ENCODE measurements at places on chromosomes 5 and 9.

- DNase-seq, result no peak
Measured at GRCh38 chr5:58937031-58937681, 354.3 kb downstream of the RAB3C start.

DNA sequence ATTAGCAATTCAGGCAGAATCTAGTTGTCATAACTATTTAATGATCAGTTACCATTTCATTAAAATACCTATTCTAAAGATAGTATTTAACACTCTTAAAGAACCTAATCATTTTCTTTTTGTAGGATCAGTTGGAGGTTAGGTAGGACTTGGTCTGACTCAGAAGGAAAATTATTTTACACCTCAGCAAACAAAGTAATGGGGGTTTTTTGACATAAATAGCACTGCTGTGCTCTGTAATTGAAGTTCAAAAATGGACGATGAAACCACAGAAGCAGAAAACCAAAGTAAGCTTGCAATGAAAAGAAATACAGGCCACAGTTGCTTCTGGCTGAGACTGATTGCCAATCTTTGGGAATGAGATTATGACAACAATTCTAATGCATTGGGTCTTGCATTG lies 187.0 kb upstream of the TRPM3 start:
- DNase-seq, result no peak

- no peak for DNase-seq
Measured at GRCh38 chr5:16886366-16886736, 49.7 kb downstream of the MYO10 start.

GRCh38 chr5:82358457-82358856 lies 80.3 kb upstream of the RPS23 start:
- DNase-seq, result no peak

GRCh38 chr9:92312887-92313623 lies 12.1 kb downstream of the NOL8 start:
- peak; percentile 13 for DNase-seq

Measured in GDM1 (cell line).